ENCODE measurements at places on chromosomes 11 and 22.

DNA sequence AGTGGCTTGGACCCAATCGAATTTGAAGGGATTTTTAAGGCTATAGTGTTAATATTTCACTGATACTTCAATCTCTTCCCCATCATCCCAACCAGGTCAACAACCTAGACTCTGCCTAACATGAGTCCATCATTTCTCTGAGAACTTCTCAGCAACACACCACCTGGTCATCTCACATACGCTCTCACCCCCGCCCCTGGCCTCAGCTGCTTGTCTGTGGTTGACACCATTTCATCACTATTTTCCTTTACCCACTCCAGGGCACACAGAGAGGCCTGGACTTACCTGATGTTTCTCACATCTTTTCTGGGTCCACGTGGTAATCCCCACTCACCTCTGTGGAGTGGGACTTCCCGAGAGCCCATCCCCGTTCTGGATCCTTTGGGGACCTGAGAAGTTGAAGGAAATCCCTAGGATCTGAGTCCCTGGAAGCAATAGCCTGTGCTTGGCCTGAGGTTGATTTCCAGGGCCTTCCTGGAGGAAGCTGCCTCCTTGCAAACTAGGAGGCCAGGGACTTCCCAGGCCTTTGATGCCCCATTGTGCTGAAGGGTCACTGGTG is 3.2 kb downstream of the P2RX3 start:
- no peak overlapping the region for H3K27ac ChIP-seq
- no peak for DNase-seq
- peaks cover 4% of the 10 kb centered on the region for H3K27me3 ChIP-seq
- H3K36me3 ChIP-seq = no peaks in the 10 kb centered on the region

GRCh38 chr11:86517557-86517956 is 142.9 kb downstream of the CCDC81 start:
- no peak overlapping the region for H3K27ac ChIP-seq
- H3K4me1 ChIP-seq = peaks cover 2% of the 10 kb centered on the region
- no peaks in the 10 kb centered on the region for H3K27me3 ChIP-seq
- no peak overlapping the region for H3K4me3 ChIP-seq

DNA sequence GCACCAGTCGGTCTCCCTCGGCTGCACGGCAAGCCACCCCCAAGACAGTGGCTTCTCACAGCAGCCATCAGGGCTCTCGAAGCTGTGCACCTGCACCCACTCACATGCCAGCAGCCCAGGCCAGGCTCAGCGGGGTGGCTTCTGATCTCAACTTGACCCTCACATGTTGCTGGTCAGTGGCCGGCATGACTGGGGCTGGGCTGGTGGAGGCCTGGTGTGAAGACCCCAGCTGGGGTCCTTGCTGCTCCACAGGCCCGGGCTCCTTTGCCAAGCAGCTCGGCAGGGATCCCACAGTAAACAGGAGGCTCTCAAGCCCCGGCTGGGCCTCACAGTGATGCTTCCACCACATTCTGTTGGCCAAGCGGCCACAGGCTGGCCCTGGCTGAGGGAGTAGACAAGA is 128.2 kb downstream of the BRD1 start:
- H3K27me3 ChIP-seq = peaks cover 6% of the 10 kb centered on the region
- no peak overlapping the region for H3K27ac ChIP-seq
- no peaks in the 10 kb centered on the region for H3K4me1 ChIP-seq

- no peak for DNase-seq
- peaks cover 5% of the 10 kb centered on the region for H3K4me1 ChIP-seq
- peaks cover 9% of the 10 kb centered on the region for H3K27me3 ChIP-seq
Observed at GRCh38 chr11:95499516-95500135, 268.6 kb upstream of the SESN3 start.

GRCh38 chr22:37198258-37199102 is 10.4 kb upstream of the C1QTNF6 start:
- H3K36me3 ChIP-seq = peaks cover 5% of the 10 kb centered on the region
- peak overlapping the region; percentile 96 for H3K27ac ChIP-seq
- H3K27me3 ChIP-seq = no peaks in the 10 kb centered on the region
- H3K4me3 ChIP-seq = peak overlapping the region; percentile 88
- peaks cover 59% of the 10 kb centered on the region for H3K4me1 ChIP-seq
- DNase-seq = peak; percentile 90

- no peak overlapping the region for H3K27ac ChIP-seq
- DNase-seq = no peak
- H3K4me3 ChIP-seq = no peak overlapping the region
- peaks cover 12% of the 10 kb centered on the region for H3K27me3 ChIP-seq
Observed at GRCh38 chr11:96524475-96524874, 134.7 kb downstream of the JRKL start.

DNA sequence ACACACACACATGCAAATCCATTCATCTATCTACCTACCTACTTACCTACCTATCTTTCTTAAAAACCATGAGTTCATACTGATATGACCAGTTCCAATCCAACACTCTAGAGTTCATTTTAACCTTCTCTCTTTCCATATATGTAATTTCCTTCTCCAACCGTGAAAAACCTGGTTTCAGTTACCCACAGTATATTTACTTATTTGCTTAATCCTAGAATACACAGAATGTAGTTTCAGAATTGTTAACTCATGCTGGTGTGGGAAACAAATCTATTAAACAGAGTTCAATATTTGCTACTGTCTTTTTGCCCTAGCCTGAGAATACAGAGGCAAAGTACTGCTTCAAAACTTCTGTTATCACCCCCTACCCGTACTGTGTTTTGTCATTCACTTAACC is 101.3 kb downstream of the RRM1 start:
- H3K27me3 ChIP-seq = peaks cover 7% of the 10 kb centered on the region
- no peaks in the 10 kb centered on the region for H3K4me1 ChIP-seq
- no peaks in the 10 kb centered on the region for H3K36me3 ChIP-seq
- H3K27ac ChIP-seq = no peak overlapping the region

DNA sequence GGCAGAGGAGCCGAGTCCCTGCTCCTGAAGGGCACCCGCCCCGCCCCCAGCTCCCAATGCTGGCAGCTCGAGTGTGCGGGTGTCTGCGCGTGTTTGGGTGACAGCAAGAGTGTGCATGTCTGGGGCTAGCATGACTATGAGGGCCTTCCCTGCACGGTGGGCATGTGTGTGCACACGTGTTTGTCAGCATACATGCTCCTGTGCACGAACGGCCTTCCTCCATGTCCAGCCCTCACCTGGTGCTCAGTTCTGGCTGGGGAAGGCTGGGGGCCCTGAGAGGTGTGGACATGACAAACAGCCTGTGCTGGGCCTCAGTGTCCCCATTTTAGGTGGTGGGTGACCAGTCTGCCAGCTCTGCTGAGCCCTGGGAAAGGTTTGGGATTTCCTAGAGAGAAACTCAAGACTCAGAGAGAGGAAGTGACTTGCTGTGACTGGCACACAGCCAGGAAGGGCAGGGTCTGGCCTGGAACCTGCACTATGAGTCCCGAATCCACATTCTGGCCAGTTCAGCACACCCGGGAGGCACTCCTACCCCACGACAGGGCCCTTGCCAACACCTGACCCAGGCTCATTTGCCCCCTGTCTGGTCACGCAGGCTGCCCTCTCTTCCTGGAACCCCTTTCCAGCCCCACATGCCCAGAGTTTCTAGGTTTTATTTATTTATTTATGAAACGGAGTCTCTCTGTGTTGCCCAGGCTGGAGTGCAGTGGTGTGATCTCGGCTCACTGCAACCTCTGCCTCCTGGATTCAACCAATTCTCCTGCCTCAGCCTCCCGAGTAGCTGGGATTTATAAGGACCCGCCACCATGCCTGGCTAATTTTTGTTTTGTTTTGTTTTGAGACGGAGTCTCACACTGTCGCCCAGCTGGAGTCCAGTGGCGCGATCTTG is 3.3 kb upstream of the SHISA8 start:
- no peak overlapping the region for H3K4me3 ChIP-seq
- H3K36me3 ChIP-seq = no peaks in the 10 kb centered on the region
- no peak overlapping the region for H3K27ac ChIP-seq
- no peak for DNase-seq

- peaks cover 8% of the 10 kb centered on the region for H3K4me1 ChIP-seq
- H3K27me3 ChIP-seq = peaks cover 89% of the 10 kb centered on the region
- H3K36me3 ChIP-seq = no peaks in the 10 kb centered on the region
- peak; percentile 39 for DNase-seq
Observed at GRCh38 chr11:35418282-35419183, 825 bp downstream of the SLC1A2 start.

DNA sequence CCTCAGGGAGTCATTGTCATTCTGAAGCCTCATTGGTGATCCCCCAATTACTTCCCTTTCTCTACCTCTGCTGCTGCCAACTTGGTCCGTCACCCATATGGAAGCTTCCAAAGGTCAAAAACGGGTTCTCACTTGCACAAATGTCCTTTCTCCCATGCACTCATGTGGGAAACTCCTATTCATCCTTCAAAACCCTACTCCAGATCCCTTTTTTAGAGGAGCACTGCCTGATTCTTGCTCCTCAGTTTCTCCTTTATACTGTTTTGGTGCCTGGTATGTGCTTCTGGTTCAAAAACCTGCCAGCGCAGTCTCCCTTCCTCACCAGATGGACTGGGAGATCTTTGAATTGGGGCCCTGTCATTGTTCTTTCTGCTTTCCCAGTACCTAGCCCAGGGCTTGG is 41.9 kb downstream of the MYO18B start:
- no peak overlapping the region for H3K4me3 ChIP-seq
- no peaks in the 10 kb centered on the region for H3K4me1 ChIP-seq
- no peaks in the 10 kb centered on the region for H3K36me3 ChIP-seq
- H3K27ac ChIP-seq = no peak overlapping the region
- no peaks in the 10 kb centered on the region for H3K27me3 ChIP-seq

GRCh38 chr11:21289686-21290085 is 620.3 kb downstream of the NELL1 start:
- H3K4me3 ChIP-seq = no peak overlapping the region
- no peaks in the 10 kb centered on the region for H3K27me3 ChIP-seq
- no peaks in the 10 kb centered on the region for H3K36me3 ChIP-seq
- no peaks in the 10 kb centered on the region for H3K4me1 ChIP-seq

- no peak overlapping the region for H3K4me3 ChIP-seq
- no peak for DNase-seq
- H3K36me3 ChIP-seq = peaks cover 3% of the 10 kb centered on the region
- no peak overlapping the region for H3K27ac ChIP-seq
- no peaks in the 10 kb centered on the region for H3K27me3 ChIP-seq
Observed at GRCh38 chr11:1475841-1476240, 10.7 kb downstream of the MOB2 start.

DNA sequence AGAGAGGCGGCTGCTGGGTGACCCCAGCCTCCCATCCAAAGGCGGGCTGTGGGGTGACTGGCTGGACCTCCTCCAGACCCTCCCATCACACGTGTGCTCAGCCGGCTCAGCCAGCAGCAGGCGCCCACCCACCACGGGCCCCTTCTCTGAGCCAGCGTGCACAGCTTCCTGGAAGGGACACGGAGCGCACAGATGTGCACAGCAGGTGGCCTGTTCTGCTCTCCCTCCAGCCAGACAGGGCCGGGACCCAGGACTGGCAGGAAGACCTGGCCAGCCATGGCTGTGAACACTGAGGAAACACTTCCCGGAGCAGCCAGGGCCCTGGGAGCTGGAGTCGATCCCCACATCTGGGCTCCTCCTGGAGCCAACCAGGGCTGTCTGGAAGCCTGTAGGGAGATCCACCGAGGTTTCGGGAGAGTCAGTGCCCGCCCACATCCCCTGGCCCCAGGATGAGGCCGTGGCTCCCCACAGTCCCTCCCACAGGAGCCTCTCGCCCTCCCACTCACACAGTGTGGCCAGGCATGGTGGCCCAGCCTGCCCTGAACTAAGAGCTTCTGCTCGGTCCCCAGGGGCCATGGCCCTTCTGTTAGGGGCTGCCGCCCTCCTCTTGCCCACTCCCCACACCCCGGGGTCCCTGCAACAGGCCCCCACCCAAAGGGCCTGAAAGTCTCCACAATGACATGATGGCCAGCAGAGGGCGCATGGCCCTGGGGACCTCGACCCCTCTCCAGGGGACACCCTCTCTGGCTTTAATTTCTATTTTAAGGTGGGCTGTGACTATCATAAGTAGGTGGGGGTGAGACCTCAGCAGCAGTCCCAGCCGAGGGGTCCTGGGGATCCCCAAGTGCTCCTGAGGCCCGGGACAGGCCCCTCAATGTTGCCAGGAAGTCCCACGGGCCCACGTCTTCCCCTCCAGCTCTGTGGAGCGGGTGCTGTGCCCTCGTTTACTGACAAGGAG is 90.6 kb upstream of the FGF3 start:
- no peak for DNase-seq
- no peak overlapping the region for H3K27ac ChIP-seq
- H3K27me3 ChIP-seq = peaks cover 27% of the 10 kb centered on the region
- no peak overlapping the region for H3K4me3 ChIP-seq
- H3K4me1 ChIP-seq = no peaks in the 10 kb centered on the region
- no peaks in the 10 kb centered on the region for H3K36me3 ChIP-seq

DNA sequence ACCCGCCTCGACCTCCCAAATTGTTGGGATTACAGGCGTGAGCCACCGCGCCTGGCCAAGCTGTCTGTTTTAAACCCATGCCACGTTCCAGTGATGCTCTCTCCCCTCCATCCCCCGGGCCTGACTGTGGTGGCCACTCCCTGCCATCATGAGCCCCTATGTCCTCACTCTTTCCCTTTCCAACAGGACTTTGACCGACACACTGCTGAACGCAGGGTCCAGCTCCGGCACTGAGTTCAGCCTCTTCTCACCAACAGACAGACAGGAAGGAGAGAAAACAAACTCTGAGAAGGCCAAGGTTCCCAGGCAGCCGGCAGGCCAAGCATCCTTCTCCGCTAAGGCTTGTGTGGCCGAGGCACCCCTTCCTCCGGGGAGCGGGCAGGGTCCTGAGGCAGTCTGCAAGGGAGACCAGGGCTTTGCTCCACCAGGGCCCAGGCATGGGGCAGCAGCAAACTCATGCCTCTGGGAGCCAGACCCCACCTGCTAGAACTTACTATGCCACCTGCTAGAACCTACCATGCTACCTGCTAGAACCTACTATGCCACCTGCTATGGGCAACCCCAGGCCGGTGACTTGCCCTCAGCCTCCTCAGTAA is 152.7 kb downstream of the CRYBB2 start:
- no peak for DNase-seq
- H3K4me3 ChIP-seq = no peak overlapping the region
- H3K27ac ChIP-seq = no peak overlapping the region
- H3K36me3 ChIP-seq = no peaks in the 10 kb centered on the region
- no peaks in the 10 kb centered on the region for H3K27me3 ChIP-seq

- peaks cover 66% of the 10 kb centered on the region for H3K36me3 ChIP-seq
- no peaks in the 10 kb centered on the region for H3K27me3 ChIP-seq
- no peak for DNase-seq
- H3K4me1 ChIP-seq = no peaks in the 10 kb centered on the region
- no peak overlapping the region for H3K4me3 ChIP-seq
Observed at GRCh38 chr22:35434061-35434710, 34.2 kb downstream of the MCM5 start.

DNA sequence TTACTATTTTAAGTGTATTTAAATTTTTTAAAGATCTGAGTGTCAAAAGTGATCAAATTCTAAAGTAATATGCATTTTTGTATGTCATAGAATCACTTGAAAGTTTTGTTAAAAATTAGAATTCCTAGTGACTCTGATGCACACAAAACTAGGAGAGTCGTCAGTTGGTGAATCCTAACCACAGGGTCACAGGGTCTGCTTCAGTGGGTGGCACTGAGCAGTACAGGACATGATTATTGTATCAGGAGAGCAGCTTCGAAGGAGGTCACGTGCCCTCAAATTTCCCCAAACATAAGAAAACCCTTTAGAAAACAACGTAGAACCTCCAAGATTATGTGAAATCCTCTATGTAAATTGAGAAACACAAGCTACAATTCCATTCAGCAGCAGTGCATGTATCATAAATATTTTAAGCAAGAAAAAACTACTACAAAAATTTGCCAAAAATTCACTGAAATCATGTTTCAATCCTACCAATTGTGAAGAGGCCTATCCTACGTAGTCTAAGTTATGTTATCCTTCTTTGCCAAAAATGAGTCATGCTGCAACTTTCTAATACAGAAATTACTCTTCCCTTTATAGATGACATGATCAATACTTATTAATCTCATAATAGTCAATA is 323.6 kb downstream of the AASDHPPT start:
- H3K27me3 ChIP-seq = no peaks in the 10 kb centered on the region
- no peak overlapping the region for H3K27ac ChIP-seq
- no peak overlapping the region for H3K4me3 ChIP-seq
- H3K4me1 ChIP-seq = no peaks in the 10 kb centered on the region
- no peak for DNase-seq

Measured in activated naive CD8-positive, alpha-beta T cell treated with anti-CD3 and anti-CD28 coated beads for 36 hours (primary cell).